ENCODE measurements at places on chromosomes 12 and 14.

DNA sequence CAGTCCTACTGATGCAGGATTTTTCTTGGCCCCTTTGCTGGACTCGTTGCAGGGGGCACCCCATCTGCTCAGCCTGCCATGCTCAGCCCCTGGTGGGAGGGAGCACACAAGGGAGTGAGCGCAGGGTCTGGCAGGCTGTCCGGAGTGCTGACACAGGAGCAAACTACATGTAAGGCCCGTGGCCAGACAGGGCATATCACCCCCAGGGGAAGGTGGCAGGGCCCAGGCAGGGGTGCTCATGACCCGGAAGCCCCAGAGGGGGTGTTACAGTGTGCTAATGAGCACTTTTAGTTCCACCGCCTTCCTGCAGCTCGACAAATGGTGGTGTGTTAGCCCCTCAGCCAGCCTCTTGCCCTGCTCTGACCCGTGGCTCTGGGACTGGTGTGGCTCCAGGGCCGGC, 645.6 kb upstream of the TMEM132C start:
- no peak for DNase-seq

GRCh38 chr12:108955225-108955835, 65.5 kb downstream of the SVOP start:
- DNase-seq, result no peak

DNA sequence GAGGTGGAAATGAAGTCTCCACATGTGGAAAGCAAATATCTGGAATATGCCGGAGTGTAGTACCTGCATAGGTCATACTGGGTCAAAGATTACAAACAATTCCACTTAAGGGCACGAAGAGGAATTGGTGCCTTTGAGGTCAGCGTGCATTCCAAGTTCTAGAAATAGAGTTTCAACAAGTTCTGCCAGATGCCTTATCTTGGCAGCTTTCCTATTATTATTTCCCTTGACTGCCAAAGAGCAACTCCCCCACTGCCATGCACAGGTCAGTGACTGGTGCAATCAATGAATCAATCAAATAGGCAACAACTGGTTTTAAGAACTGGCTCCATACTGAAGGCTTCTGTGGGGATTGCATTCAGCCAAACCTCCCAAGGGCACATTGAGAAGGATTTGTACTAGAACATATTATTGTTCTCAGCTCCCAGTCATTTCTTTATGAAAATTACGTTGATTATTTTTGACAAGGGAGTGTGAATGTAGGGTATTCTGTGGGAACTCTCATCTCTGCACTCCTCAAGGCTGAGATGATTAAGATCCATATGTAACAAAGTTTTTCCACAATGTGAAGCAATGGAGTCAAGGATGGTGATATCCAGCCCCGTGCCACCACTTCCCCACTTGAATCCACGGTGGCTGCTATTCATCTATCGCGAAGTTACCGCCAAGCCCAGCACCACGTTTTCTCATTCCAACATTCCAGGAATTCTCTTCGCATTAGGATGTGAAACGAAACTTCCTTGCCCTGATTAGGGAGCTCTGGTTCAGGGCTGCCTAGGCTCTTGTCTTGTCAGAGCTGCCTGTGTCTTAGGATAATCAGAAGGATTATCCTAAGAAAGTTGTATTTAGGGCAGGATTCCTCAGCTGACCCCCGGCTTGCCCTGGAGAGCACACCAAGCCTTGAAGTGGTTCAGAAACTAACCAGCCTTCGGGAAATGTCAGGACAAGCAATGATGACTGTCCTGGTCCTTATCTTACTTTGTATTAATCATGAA, 115.1 kb upstream of the PCED1B start:
- no peak for DNase-seq

GRCh38 chr14:39060818-39061437, 42.1 kb downstream of the SEC23A start:
- no peak for DNase-seq

DNA sequence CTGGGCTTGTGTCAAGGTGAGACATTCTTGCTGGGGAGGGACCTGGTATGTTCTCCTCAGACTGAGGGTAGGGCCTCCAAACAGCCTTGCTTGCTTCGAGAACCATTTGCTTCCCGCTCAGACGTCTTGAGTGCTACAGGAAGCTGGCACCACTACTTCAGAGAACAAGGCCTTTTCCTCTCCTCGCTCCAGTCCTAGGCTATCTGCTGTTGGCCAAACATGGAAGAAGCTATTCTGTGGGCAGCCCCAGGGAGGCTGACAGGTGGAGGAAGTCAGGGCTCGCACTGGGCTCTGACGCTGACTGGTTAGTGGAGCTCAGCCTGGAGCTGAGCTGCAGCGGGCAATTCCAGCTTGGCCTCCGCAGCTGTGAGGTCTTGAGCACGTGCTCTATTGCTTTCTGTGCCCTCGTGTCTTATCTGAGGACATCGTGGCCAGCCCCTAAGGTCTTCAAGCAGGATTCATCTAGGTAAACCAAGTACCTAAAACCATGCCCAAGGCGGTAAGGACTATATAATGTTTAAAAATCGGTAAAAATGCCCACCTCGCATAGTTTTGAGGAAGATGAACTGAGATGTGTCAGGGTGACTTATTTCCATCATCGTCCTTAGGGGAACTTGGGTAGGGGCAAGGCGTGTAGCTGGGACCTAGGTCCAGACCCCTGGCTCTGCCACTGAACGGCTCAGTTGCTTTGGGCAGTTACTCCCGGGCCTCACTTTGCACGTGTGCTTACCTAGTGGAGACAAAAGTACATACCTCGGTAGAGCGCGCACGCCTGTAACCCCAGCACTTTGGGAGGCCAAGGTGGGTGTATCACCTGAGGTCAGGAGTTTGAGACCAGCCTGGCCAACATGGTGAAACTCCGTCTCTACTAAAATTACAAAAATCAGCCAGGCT, 4.3 kb downstream of the GAPDH start:
- DNase-seq, result no peak

DNA sequence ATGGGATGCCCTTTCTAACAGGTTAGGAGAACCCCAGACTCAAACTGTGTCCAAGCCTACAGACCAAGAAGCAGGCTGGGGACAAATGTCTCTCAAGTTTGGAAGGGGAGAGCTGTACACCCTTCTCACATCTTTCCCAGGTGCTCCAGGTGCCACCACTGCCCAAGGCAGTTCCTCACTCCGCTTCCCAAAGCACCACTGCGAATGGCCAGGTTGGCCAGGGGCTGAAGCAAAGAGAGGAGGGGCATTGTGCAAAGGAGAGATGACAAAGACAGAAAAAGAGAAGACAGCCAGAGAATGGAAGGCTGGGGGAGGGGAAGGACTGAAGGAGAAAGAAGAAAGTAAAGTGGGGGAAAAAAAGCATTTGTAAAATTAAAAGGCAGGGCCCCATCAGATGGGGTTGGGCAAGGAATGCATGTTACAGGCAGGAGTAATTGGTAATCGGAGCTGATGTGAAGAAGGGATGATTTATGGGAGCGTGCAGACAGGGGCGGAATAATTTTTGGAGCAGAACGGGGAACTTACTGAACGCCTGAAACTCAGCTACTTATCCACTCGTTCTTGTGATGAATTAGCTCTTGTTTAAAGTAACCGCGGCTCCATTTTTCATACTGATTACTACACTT, 165.8 kb downstream of the ESRRB start:
- no peak for DNase-seq

- DNase-seq, result no peak
Observed at GRCh38 chr14:62162998-62163589, 400.9 kb downstream of the SNAPC1 start.

DNA sequence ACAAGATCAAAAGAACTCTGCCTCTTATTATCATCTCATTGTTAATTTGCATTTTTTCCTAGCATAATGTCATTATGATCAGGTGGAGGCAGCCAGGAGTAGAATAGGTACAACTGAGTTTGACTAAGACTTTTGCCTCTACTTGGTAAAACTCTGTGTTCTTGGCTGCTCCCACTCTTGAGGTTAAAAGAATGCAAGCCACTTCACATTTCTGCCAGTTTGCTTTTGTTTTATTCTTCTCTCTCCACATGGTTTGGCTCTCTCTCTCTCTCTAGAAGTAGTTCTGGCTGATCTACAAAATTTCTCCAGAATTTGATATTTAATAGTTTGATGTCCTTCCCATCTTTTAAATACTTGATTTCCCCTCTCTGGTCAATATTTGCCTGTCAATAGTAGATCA, 170.7 kb upstream of the E2F7 start:
- no peak for DNase-seq

GRCh38 chr12:2195085-2195484, 142.3 kb downstream of the CACNA1C start:
- no peak for DNase-seq

DNA sequence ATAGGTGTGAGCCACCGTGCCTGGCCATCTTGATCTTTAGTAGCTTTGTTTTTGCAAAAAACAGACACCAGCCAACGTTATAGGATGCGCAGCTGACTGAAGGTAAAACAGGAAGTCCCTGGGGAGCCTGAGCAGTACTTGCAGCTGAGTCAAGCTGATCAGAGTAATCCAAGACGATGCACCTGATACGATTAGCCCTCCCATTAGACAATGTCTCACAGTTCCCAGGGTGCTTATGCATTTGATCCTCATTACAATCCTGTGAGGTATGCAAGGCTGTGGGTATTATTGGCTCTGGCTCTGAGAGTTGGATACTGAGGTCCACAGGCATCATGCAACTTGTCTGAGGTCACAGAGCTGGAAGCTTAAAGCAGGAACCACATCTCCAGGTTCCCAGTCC, 8.1 kb downstream of the KRT18 start:
- DNase-seq, result no peak

- DNase-seq, result no peak
Observed at GRCh38 chr14:24057867-24058259, 6.1 kb downstream of the CARMIL3 start.

DNA sequence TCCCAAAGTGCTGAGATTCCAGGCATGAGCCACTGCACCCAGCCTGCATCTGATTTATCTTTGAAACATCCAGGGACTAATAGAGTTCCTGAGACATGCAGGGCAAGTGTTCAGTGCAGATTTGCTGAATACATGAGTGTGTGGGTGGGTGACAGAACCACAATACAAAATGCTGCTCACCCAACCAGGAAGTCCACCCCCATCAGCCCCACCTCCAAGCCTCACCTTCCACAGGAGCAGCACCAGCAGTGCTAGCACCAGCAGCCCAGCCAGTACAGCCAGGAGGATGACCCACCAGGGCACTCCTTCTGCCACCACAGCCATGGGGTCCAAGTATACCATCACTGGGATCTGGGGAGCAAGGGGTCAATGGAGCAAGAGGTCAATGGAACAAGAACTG, 20.0 kb downstream of the ITGA7 start:
- DNase-seq, result no peak

All from cortex of kidney (tissue), 1 donor.